ENCODE measurements at places on chromosomes 7 and 10. TPM values are rescaled to one million over a fixed set of nuclear protein-coding genes. Genes with fewer than 3 reads are reported as not detected.

SH2D4B gene
- total RNA-seq: not detected

HMX2 gene
- total RNA-seq: not detected

ATOH7 gene
- not detected for total RNA-seq

TDRD1 gene
- total RNA-seq: 1.9 TPM

ANKRD30A gene
- not detected for total RNA-seq

PRSS37 gene
- total RNA-seq: not detected

SUN3 gene
- total RNA-seq: not detected

GPR26 gene
- not detected for total RNA-seq

TBC1D12 gene
- total RNA-seq: 16.1 TPM

CASP2 gene
- 15.6 TPM for total RNA-seq

SGPL1 gene
- total RNA-seq: 28.3 TPM

SKIDA1 gene
- 0.66 TPM for total RNA-seq

MGAM2 gene
- not detected for total RNA-seq

ECHDC3 gene
- total RNA-seq: 4.5 TPM

STK31 gene
- total RNA-seq: not detected

TRIM74 gene
- 0.06 TPM for total RNA-seq

CLRN3 gene
- total RNA-seq: not detected

FOXI2 gene
- total RNA-seq: not detected

MEPCE gene
- 30.6 TPM for total RNA-seq

CPA1 gene
- not detected for total RNA-seq

ADARB2 gene
- not detected for total RNA-seq

ZNF503 gene
- total RNA-seq: 10.8 TPM

TYW1B gene
- 3.7 TPM for total RNA-seq

SORCS1 gene
- total RNA-seq: under 0.01 TPM

LRRC18 gene
- total RNA-seq: not detected

RP9 gene
- total RNA-seq: 9.8 TPM

TMEM26 gene
- 12.2 TPM for total RNA-seq

ZNF467 gene
- 0.26 TPM for total RNA-seq

CYCS gene
- 37.5 TPM for total RNA-seq

INTS1 gene
- total RNA-seq: 33.8 TPM

PLCE1 gene
- 1.1 TPM for total RNA-seq

NCAPG2 gene
- total RNA-seq: 25.1 TPM

OR6V1 gene
- total RNA-seq: not detected

GIMAP5 gene
- 0.12 TPM for total RNA-seq

HHEX gene
- total RNA-seq: 4.6 TPM

ASL gene
- total RNA-seq: 47.0 TPM

FAM107B gene
- total RNA-seq: 73.2 TPM

MMD2 gene
- total RNA-seq: not detected

SSC4D gene
- 0.56 TPM for total RNA-seq

TRPV5 gene
- total RNA-seq: not detected

OR2AE1 gene
- total RNA-seq: 0.26 TPM

FAM25C gene
- not detected for total RNA-seq

CYP2E1 gene
- total RNA-seq: 0.40 TPM

SYT15B gene
- not detected for total RNA-seq

TAS2R41 gene
- not detected for total RNA-seq

OR6B1 gene
- total RNA-seq: not detected

AQP1 gene
- 127 TPM for total RNA-seq

VSTM2A gene
- not detected for total RNA-seq

MYL10 gene
- not detected for total RNA-seq
